Left renal pelvis (tissue), 4 donors: ENCODE measurements at places on chromosomes 13 and 19.

DNA sequence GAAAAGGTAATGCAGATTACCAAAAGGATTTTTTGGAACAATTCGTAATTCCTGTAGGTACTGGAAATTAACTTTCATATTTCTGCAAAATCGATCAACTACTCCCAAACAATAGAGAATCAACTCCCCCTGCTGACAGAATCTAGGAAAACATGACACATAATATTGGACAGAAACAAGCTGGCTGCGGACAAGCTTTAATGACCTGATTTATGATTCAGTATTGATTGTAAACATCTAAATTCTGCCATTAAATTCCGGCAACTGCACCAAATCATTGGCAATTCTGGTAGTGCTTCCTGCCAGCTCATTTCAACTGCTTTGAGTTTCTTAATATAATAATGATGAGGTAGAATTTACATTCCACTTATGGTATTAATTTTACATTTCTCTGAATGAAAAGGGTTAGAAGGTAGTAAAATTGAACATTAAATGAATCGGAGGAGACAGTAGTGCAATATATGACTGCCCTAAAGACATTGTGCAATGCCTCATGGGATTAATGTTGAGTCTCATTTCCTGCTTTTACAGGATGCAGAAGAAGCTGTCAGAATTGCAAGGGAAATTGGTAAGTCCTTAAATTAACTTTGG lies 146.5 kb downstream of the PCCA start:
- DNase-seq: no peak

- DNase-seq: no peak
Observed at GRCh38 chr13:112532837-112533745, 54.9 kb downstream of the TUBGCP3 start.

DNA sequence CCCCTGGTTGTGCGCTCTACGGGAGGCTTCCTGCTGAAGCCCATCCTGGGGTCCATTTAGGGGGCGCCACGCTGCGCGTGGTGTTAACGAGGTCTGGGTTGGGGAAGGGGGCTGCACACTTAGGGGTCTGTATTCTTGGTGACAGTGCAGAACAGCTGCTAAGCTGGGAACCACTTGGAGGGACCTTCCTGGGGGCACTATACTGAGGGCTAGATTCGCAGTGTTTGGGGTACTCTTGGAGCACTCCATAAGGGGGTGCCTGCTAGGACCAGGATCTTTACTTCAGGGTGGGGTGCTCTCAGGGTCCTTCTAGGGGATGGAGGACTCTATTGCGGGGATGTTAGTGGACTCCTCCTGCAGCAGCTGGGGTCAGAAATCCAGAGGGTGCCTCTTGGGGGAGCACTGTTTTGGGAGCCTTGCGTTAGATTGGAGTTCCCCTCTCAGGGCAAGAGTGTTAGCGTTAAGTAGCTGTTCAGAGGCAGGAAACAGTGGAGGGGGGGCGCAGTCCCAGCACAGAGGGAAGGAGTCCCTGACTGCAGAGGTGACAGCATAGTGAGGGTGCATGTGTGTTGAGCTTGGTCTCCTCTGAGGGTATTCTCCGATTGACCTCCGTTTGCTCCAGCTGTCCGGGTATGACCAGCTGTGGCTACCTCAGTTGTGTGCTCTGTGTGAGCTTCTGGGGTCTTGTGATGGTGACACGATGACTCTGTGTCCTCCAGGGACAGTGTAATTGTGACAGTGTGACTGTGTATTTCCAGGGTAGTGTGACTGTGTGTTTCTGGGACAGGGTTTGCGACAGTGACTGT lies 1.1 kb downstream of the PDE4A start:
- DNase-seq: no peak

DNA sequence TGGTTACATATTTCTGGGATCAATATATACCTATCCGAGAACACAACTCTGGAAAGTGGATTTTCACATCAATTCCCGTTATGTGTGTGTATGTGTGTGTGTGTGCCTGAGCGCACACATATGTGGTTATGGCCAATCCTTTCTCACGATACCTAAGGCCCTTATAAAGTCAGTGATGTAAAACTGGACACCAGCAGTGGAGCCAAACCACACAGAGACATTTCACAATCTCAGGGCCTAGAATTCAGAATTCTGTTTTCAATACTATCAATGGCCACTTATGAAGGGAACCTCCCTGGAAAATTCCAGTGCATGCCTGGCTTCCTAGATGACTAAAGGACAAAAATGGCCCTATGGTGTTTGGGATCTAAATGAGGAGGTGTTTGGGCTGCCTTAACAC lies 187.3 kb upstream of the UBL3 start:
- no peak for DNase-seq

DNA sequence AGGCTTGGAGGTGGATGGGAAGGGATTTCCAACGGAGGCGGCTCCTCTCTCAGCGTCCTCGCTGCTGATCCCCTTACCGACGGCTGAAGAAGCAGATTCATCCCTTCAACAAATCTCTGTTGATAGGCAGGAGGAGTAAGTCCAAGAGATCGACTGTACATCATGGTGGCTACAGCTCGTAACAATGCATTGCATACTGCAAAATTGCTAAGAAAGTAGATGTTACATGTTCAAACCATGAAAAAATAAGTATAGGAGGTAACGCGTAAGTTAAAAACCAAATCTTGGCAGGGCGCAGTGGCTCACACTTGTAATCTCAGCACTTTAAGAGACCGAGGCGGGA lies 468 bp upstream of the SLC39A3 start:
- DNase-seq: no peak

DNA sequence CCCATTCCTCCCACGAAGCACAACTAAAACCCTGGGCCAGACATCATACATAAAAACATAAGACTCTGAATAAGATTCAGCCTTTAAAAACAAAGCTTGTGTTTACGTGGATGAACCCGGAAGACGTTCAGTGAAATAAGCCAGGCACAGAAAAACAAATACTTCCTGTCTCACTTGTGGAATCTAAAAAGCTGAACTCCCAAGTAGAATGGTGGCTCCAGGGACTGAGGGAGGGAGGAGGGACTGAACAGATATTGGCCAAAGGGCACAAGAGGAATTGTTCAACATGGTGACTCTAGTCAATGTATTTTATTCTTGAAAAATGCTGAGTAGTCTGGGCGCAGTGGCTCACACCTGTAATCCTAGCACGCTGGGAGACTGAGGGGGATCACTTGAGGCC lies 35.7 kb upstream of the TPM4 start:
- no peak for DNase-seq

DNA sequence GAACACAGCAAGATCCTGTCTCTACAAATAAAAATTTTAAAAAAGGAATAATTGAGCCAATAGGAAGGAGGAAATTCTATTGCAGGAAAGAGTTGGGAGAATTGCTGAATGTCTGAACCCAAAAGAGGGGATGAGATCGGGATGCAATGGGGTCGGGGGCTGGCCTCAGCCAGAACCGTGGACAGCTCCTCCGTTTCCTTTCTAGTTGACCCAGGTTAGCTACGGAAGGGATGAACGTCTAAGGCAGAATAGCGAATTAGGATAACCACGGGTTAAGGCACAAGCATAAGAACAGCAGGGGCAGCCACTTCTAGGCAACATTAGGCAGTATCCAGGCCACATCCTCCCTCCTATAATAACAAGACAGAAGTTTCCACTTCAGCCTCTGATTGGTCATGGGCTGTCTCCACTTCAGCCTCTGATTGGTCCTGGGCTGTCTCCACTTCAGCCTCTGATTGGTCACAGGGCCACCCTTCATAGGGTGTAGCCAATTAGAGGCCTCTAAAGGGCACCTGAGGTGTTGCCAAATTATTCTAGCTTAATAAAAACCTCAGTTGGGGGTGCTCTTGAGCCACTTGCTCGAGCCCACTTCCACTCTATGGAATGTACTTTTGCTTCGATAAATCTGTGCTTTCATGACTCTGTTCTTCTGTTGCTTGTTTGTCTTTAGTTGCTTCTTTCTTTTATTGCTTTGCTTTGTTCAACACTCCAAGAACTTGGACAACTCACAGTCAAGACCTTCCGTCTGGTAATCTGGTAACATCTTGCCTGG lies 24.9 kb upstream of the TPM4 start:
- no peak for DNase-seq

- DNase-seq: no peak
Observed at GRCh38 chr13:51152701-51153100, 41.6 kb upstream of the C13orf42 start.

GRCh38 chr13:40031031-40031430 lies 375.6 kb downstream of the COG6 start:
- DNase-seq: no peak

DNA sequence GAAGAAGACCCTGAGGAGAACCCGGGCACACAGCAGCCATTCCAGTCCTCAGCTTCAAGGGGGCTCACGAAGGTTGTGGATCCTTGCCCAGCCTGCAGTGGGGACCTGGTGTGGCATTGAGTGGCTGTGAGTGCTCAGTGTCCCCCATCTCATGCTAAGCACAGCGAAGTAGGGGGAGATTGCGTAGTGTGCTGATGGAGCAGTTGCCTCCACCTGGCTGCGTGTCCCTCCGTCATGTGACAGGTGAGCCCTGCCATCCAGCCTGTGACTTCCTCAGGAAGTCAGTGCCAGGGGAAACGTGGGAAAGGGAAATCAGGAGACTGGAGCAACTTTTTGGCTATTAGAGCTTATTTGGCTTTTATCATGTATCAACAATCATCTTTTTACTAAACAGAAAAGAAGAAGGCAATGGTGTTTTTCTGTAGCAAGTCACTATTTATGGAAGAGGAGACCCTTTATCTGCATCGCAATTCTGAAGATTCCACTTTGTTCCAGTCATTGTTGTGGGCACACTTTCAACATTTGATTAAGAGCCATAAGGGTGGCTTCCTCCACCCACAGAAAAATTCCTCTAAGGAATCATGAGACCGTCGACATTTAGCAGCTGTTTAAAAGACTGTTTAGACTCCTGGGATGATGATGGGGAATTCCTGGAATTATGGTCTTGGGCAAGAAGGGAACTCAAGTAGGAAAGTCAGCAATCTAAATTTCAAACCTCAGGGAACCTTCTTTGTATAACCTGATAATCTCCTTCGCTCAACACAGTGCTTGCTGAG lies 126.8 kb upstream of the SPATA13 start:
- DNase-seq: no peak

DNA sequence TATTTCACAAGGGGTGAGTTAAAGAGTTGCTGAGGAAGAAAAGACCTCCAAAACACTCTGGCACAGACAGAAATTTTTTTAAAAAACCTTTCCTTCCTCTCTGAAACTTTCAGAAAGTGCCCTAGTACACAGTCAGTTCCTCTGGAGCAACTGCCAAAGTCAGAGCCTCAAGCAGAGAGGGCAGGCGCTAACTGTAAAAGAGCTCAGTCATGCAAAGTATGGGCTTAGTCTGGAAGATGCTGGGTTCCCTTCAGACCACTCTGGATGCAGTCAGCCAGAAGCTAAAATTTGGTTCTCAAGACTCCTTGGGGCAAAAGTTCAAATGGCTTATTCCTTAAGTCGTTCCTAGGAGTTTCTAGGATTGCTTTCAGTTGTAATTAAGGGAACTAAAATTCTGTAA lies 671.6 kb downstream of the PCDH9 start:
- DNase-seq: no peak

- DNase-seq: no peak
Observed at GRCh38 chr19:39379865-39380396, 11.0 kb downstream of the PAF1 start.

- DNase-seq: no peak
Observed at GRCh38 chr19:46515879-46516350, 20.2 kb upstream of the PNMA8B start.

DNA sequence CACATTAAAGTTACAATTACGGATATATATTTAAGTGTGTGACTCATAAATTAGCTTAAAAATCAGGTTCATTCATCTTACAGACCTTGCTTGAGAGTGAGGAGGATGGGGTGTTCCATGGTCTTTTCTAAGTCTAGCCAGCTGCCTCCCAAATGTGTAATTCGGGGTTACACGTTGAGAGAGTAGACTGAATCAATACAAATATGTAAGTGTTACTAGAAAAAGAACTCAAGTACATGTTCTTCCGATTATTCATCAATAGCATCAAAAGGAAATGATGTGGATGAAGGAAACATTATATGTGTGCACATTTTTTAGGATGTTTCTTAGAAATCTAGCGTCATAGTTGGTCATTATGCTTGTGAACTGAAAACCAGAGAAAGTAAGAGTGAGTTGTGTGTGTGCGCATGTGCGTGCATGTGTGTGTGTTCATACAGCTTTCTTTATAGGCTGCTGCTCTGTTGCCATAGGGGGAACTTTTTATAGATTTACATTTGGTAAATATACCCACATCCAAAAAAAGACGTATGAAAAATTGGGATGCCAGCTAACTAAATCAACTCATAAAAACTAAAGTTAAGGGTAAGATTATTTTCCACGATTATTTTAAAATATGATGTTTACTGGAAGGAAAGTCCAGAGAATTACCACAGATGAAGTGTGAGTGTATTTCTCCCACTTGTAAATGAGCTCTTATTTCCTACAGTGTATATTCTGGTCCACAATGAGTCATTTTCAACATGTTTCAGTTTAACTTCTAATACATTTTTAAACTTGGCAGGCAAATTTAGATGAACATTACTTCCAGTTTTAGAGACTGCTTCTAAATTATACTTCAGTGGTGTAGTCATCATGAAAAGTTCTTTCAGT lies 82.4 kb downstream of the PIBF1 start:
- no peak for DNase-seq

GRCh38 chr13:102913914-102914313 lies 68.1 kb downstream of the ERCC5 start:
- no peak for DNase-seq
